ENCODE measurements at places on chromosomes 5 and 9.

DNA sequence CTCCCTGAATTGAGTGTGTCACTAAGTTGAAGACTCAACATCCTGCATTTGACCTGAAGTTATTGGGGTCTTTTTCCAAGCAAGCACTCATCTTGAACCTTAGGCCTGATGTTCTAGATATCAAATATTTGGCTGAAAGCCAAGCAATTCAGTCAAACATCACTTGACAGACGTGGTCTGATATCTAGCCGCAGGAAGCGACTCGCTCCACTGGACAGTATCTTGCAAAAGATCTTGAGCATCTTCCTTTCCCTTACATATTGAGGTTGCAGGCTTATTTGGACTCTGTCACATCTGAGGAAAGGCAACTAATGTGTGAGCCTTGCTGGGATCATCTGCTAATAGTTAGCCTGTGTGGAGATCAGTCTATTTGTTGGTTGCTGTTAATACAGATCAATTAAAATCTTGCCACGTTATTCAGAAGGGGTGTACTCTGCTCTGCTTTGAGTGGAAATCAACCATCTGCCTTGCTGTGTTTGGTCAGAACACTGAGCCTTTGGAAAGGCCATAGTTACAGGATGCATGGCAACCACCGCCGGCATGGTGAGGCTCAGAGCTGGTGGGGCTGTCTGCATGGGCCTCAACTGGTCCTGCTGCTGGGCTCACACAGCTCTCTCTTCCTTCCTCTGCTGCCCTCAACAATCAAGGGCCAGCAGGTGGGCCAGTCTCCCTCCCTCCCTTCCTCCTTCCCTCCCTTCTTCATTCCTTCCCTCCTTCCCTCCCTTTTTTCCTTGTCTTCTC is 166.9 kb upstream of the KLF9 start:
- no peak for DNase-seq

DNA sequence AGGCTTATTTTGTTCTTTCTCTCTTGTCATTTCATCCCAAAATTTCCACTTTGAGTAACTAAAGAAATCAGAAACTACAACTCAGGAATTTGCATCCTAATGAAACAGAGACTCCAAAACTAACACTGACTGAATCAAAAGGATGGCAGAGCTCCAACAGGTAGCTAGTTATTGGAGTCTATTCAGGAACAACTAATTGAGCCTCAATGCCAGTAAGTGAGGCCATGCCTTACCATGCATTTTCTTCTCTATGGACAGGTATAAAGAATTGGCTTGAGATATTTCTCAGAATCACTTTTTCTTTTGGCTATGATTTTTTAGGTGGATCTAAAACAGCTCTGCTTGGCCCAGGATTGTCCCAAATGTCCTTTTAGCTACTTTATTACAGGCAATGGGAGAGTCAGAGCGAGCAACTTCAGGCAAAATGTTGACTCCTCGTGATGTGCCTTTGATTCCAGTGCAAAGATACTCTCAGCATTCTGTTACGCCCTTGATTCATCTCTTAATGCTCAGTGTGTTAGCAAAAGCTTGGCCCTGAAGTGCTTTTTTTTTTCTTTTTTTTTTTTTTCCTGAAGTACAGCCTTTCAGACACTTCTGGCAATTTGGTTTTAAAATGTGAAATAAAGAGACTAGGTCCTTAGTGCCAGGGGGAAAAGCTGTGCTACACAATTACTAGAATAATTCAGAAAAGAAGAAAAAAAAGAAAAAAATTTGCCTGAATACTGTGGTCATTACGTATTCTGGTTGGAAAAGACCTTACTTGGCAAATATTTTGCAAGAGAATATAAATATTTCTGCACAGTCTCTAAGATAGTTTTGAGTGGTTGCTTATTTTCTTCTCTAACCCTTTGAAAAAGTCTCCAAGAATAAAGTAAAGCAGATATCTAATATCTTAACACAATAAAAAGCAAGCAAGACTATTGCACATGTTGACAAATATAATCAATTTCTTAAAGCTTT is 423.7 kb downstream of the ANXA1 start:
- DNase-seq = no peak

DNA sequence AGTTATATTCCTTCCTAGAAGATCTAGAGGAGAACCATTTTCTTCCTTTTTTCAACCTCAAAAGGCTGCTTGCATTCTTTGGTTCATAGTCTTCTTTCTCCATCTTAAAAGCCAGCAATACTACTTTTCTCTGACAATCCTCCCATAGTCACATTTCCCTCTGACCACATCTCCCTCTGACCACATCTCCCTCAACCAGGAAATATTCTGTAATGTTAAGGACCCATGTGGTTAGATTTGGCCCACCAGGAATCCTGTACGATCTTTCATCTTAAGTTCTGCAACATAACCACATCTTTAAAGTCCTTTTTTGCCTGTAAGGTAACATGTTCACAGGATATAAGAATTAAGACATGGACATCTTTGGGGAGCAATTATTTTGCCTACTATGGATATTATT is 179.4 kb upstream of the SPEF2 start:
- no peak for DNase-seq

GRCh38 chr5:57932761-57933160 is 450.1 kb upstream of the ACTBL2 start:
- DNase-seq = no peak

DNA sequence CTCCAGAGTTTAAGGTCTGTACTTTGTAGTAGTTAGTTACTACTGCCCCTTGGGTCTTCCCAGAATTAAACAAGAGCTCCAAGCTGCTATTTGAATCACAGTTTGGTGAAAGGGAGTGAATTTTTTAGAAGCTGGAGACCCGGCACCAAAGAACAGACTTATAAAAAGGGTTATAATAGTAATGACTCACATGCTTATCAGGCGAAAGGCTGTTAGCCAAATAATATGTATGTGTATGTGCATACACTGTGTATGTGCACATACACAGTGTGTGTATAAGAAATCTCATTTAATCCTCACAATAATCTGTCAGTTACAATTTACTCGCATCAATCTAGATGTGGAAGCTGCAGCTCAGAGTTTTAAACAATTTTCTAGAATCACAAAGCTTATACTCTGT is 59.5 kb upstream of the ITGA1 start:
- no peak for DNase-seq

DNA sequence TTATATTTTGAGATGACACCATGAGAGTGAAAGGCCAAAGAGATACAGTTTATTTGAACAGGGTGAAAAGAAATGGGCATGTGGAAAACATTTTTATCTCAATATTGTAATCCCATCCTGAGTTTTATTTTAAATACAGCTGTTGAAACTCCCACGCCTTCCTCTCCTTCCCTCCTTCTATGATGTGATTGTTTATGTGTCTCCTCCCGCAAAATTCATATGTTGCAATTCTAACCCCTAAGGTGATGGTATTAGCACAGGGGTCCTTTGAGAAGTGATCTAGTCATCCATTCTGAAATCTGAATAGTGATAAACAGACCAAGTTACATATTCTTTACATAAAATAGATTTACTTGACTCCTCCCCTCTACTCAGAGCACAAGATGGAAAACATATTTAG is 1275.4 kb upstream of the C9orf72 start:
- DNase-seq = no peak

GRCh38 chr9:137452761-137453642 is 6.1 kb downstream of the NSMF start:
- no peak for DNase-seq

GRCh38 chr5:51806677-51807076 is 423.4 kb downstream of the ISL1 start:
- no peak for DNase-seq

- no peak for DNase-seq
Observed at GRCh38 chr5:88128813-88129212, 139.8 kb downstream of the TMEM161B start.

DNA sequence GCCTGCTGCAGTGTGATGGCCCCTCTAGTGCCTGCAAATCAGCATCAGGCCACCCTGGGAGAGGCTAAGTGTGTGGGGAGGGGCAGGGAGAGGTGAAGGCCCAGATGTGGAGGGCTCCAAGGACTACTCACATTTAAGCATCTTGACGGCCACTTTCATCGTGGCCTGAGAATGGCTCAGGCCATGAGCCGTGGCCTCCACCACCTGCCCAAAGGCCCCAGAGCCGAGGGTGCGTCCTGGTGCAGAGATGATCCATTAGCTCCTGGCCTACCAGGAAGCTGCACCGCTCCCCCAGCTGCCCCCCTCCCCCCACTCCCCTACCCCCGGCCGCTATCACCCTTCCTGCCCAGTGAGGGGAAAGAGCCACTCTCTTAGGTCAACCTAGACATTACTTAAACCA is 31.0 kb downstream of the PDGFRB start:
- DNase-seq = no peak

- peak; percentile 10 for DNase-seq
Observed at GRCh38 chr5:109922381-109922995, 232.8 kb downstream of the MAN2A1 start.

GRCh38 chr9:107363516-107364152 is 80.6 kb downstream of the RAD23B start:
- DNase-seq = no peak

DNA sequence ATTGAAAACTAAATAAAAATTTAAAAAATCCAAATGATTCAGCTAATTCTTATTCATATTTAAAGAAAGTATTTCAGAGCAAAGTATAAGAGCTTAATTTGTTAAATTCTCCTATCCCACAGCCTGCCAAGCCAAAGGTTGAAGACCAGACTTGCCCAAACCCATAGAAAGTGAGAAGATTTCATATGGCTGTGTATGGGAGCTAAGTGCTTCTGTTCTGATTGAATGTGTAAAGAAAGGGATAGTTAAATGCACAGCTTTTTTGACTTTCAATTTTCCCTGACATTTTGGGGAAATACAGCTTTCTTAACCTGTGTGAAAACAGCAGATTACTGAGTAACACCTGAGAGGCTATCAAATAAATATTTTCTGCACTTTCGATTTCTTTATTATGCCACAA is 125.0 kb upstream of the MTAP start:
- no peak for DNase-seq
